ENCODE measurements at places on chromosomes 1 and 21.
A peak's percentile ranks its signal among the peaks of the same experiment; 100 is the strongest.

DNA sequence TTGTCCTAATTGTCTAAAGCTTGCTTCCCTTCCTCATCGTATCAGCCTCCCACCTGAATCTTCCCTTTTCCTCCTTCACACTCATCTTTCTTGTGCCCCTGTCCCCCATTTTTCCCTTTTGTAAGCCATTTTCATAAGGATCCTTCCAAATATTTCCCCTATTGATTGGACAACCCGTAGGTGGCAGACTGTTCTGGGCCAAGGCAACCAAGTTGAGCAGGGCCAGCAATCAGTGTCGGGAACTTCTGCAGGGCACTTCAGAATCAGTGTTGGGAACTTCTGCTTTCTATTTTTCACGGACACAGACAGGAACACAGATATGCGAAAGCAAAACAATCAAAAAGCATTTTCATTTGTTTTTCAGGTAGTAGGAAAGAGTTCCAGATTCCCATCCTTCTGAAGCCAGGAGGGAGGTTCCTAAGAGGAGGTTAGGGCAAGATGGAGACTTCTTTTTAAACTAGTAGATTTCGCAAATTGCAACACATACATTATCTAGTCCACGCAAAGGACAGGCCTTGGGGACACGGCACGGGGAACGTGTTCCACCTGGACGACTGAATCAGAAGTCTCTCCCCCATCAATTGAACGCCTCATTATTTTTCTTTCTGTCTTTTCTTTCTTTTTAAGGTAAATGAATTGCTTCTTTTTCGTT lies 691 bp upstream of the MPZL1 start:
- DNase-seq = peak; percentile 27

GRCh38 chr21:14979264-14979663 lies 85.5 kb downstream of the NRIP1 start:
- DNase-seq = no peak

DNA sequence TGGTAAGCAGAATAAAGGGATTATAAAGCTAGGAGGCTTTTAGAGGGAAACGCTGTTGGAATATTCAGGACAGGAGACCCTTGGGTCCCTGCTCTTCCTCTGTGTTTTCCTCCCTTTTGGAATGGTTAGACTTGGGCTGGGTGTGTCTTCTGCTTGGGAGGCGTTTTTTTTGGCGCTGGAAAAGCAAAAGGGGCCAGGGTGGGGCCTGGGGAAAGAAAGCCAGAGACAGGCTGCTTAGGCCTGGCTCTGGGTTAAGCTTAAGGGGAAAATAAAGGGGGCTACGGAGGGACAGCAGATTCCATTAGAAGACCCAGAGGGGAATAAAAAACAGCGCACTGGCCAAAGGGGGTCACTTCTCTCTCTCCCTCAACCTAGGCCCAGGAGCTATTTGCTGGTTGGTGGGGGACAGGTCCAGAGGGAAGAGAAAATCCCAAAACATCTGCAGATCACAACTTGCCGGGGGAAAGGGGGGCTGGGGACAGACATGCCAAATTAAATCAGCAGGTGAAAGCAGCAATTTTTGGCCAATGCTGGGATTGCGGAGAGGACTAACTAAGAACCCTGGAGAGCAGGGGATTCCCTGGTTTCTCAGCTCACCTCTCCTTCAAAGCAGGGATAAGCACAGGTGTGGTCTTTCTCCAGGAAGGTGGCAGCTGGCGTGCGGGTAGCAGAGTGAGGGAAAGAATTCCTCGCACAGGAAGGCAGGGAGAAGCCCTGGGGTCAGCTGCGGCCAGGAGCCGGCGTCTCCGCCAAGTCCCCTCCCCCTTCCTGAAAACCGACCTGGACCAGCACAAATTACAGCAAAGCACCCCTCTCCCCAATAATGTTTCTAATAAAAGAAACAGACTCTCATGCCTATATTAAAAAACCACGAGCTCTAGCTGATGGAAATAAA lies 82.2 kb upstream of the AK4 start:
- no peak for DNase-seq

DNA sequence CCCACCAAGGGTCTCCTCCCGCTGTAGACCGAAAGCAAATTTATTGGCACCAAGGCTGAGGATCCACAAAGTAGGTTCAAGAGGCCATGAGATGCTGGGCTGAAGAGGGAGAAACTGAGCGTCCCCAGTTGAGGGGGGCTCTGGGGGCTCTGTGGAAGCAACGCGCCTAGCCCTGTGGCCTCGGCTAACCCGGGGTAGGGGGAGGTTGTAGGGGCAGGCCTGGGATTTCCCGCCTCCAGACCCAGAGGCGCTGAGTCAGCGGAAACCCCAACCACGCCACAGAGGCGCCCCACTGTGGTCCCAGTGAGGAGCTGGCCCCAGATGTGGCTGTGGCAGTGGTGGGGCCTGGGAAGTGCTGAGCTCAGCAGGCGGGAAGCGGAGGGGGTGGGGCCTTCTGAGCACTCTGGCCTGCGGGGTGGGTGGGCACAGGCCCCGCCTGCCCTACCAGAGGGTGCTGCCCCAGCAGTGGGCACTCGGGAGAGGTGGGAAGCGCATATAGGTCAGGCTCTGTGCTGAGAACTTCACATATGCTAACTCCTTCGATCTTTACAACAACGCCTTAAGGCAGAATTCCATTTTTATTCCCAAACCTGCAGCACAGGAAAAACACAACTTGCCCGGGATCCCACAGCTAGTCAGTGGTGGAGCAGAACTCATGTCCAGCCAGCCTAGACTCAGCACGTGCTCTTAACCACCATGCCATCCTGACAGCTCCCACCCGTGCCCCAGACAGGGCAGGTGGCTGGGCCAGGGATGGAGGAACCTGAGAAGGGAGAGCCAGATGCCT lies 1.5 kb upstream of the COL16A1 start:
- DNase-seq = peak; percentile 79
